Activated T-helper 2 cell treated with anti-CD3 and anti-CD28 coated beads, Interferon-gamma antibody, Interleukin-2, Interleukin-4, amounts not matched to agents 10 μg/mL and 5 μg/mL and 100 μg/mL, durations not matched to agents 14 hours and 24 hours and 36 hours (primary cell): ENCODE measurements at places on chromosomes 7 and 10. TPM values are rescaled to one million over a fixed set of nuclear protein-coding genes. Genes with fewer than 3 reads are reported as not detected.

EVX1 gene
- not detected in 2 replicates for total RNA-seq

MYL10 gene
- total RNA-seq, result not detected in 2 replicates

RSPH10B gene
- total RNA-seq, result 0.30 and 0.59 TPM in 2 replicates

CEP55 gene
- total RNA-seq, result 72.6 and 76.1 TPM in 2 replicates

CFTR gene
- total RNA-seq, result 0.02 TPM in 1 of 2 replicates, not detected in the other

CFAP58 gene
- total RNA-seq, result 0.57 and 1.1 TPM in 2 replicates

- H3K4me3 ChIP-seq, result no peak overlapping the region
- no peaks in the 10 kb centered on the region for H3K27me3 ChIP-seq
- no peak for DNase-seq
- no peak overlapping the region for H3K27ac ChIP-seq
- no peaks in the 10 kb centered on the region for H3K36me3 ChIP-seq
- no peaks in the 10 kb centered on the region for H3K4me1 ChIP-seq
These were observed 531.7 kb downstream of the ETV1 start for GRCh38 chr7:13457790-13458189.

- peaks cover 27% of the 10 kb centered on the region for H3K4me1 ChIP-seq
- H3K27me3 ChIP-seq, result peaks cover 4% of the 10 kb centered on the region
- peak overlapping the region; percentile 60 for H3K27ac ChIP-seq
- H3K4me3 ChIP-seq, result no peak overlapping the region
- DNase-seq, result no peak
These were observed 3.1 kb downstream of the ANKRD22 start for GRCh38 chr10:88848499-88848898.

GRCh38 chr10:99084161-99084560, 151.5 kb downstream of the HPSE2 start:
- no peaks in the 10 kb centered on the region for H3K4me1 ChIP-seq
- H3K27me3 ChIP-seq, result no peaks in the 10 kb centered on the region
- H3K27ac ChIP-seq, result no peak overlapping the region
- H3K36me3 ChIP-seq, result no peaks in the 10 kb centered on the region
- H3K4me3 ChIP-seq, result no peak overlapping the region

DNA sequence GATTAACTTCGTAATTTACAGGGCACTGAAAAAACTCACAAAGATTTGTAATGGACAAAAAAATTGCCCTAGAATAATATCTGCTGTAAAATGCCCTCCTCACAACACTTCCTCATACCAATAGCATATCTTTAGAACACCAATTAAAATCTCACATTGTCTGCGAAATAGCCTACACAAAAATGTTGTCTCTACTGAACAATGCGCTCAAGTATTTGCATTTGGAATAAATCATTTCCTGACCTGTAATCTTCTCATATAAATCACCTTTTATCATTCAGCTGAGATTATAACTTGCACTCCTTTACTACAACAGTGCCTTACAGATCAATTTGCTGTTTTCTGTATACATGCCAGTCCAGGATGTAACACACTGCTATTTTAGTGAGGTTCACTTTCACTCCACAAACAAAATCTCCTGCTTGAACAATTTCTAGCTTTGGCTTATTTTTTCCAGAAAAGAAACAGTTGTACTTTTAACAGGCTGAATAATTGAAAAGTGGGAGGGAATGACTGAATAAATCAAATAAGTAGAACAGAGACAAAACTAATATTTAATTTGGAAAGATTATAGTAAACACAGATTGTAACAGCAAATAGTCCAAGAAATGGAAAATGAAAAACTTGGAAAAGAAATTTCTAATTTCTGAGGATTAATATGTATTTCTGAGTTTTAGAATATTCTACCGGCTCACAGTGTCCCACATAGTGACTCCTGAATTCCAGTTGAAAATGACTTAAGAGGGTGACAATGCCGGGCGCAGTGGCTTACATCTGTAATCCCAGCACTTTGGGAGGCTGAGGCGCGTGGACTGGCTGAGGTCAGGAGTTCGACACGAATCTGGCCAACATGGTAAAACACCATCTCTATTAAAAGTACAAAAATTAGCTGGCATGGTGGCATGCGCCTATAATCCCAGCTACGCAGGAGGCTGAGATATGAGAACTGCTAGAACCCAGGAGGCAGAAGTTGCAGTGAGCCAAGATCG, 30.6 kb downstream of the JMJD1C start:
- H3K36me3 ChIP-seq, result peaks cover 4% of the 10 kb centered on the region
- DNase-seq, result no peak
- H3K27ac ChIP-seq, result no peak overlapping the region
- H3K27me3 ChIP-seq, result no peaks in the 10 kb centered on the region
- no peak overlapping the region for H3K4me3 ChIP-seq

DNA sequence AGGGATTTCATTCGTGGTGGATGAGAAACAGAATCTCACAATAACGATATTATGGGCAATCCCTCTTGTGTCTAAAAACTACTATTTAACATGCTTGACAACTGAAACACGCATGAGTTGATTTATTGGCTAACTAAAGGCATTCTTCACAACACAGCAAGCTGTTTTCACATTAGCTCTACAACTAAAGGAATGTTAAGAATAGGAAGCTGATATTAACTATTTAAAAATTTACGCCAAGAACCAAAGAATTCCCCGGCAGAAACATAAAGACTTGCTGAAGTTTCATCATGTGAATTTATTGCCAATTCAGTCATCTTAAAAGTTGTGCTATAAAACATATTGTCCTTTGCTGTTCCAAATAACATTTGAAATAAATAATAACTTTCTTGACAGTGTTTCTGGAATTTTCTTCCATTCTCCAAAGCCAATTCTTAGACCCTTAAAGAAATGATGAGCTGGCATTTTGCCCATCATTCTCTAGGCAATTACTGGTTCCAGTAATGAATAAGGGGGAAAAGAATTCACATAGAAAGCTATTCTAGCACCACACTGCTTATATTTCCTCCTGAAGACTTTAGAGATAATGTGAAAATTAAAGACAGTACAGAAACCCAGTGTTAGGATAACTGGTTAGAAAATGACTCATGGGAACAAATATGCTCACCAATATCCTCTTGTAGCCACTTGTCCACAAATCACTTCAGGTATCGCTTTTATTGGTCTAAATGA, 233.1 kb downstream of the PARD3 start:
- no peaks in the 10 kb centered on the region for H3K4me1 ChIP-seq
- DNase-seq, result no peak
- peaks cover 3% of the 10 kb centered on the region for H3K27me3 ChIP-seq
- no peak overlapping the region for H3K27ac ChIP-seq

GRCh38 chr10:18340496-18341051, 200.3 kb downstream of the CACNB2 start:
- no peak for DNase-seq
- H3K36me3 ChIP-seq, result no peaks in the 10 kb centered on the region
- no peak overlapping the region for H3K4me3 ChIP-seq
- H3K27me3 ChIP-seq, result no peaks in the 10 kb centered on the region
- no peaks in the 10 kb centered on the region for H3K4me1 ChIP-seq

DNA sequence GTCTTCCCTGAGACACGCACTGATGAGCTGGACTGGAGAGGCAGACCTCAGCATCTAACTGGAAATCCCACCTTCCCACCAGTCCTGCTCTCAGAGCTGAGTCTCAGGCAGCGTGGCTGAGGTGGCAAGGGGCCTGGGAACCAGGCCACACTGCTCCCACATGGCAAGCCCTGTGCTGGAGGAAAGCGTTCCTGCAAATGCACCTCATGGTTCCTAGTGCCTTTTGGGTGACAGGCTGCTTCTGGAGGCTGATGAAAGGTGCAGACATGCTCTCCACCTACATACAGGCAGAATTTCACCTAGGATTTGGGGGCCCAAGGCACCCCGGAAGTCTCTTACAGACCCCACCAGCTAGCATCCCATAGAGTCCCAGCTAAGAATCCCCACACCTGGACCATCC, 432.9 kb upstream of the FOXK1 start:
- no peak for DNase-seq
- no peaks in the 10 kb centered on the region for H3K36me3 ChIP-seq
- no peaks in the 10 kb centered on the region for H3K4me1 ChIP-seq

- no peak overlapping the region for H3K4me3 ChIP-seq
- peaks cover 78% of the 10 kb centered on the region for H3K36me3 ChIP-seq
- H3K27ac ChIP-seq, result peak overlapping the region; percentile 10
- no peaks in the 10 kb centered on the region for H3K27me3 ChIP-seq
These were observed 15.4 kb downstream of the YWHAG start for GRCh38 chr7:76343294-76343930.

- H3K27me3 ChIP-seq, result peaks cover 16% of the 10 kb centered on the region
- DNase-seq, result no peak
- H3K27ac ChIP-seq, result no peak overlapping the region
- H3K4me3 ChIP-seq, result no peak overlapping the region
- H3K4me1 ChIP-seq, result peaks cover 10% of the 10 kb centered on the region
These were observed 55.5 kb upstream of the CCNJ start for GRCh38 chr10:95987685-95988426.

DNA sequence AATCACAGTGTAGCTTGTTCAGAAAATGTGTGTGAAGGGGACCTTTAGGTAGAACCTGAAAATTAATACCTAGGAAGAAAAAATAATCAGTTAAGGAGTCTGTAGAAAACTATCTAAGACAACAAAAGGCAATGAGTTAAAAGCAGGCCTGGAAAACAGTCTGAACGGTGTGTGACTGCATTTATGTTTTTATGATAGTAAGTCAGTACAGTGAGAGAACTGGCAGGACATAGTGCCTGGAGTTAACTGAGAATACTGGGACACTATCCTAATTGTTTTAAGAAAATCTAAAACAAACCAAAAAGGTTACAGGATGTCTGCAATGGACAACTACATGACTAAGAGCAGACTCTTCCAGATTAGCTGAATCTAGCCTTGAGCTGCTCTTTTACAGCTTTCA, 17.9 kb downstream of the CRPPA start:
- no peak overlapping the region for H3K4me3 ChIP-seq
- DNase-seq, result no peak
- peaks cover 3% of the 10 kb centered on the region for H3K36me3 ChIP-seq
- H3K27ac ChIP-seq, result no peak overlapping the region
- no peaks in the 10 kb centered on the region for H3K27me3 ChIP-seq

- H3K27me3 ChIP-seq, result no peaks in the 10 kb centered on the region
- DNase-seq, result no peak
- H3K36me3 ChIP-seq, result no peaks in the 10 kb centered on the region
These were observed 80.4 kb downstream of the CNNM2 start for GRCh38 chr10:102998399-102998907.

- peaks cover 1% of the 10 kb centered on the region for H3K4me1 ChIP-seq
- H3K27ac ChIP-seq, result no peak overlapping the region
- no peak overlapping the region for H3K4me3 ChIP-seq
- no peaks in the 10 kb centered on the region for H3K27me3 ChIP-seq
These were observed 28.2 kb downstream of the HBP1 start for GRCh38 chr7:107196834-107197610.

- no peak for DNase-seq
- no peak overlapping the region for H3K27ac ChIP-seq
- H3K36me3 ChIP-seq, result no peaks in the 10 kb centered on the region
- peaks cover 7% of the 10 kb centered on the region for H3K4me1 ChIP-seq
- peaks cover 42% of the 10 kb centered on the region for H3K27me3 ChIP-seq
These were observed 6.5 kb downstream of the INHBA start for GRCh38 chr7:41696323-41696916.

GRCh38 chr7:2114926-2115759, 117.6 kb downstream of the MAD1L1 start:
- no peaks in the 10 kb centered on the region for H3K27me3 ChIP-seq
- H3K4me1 ChIP-seq, result peaks cover 35% of the 10 kb centered on the region
- no peak for DNase-seq
- H3K4me3 ChIP-seq, result no peak overlapping the region
- H3K27ac ChIP-seq, result no peak overlapping the region

- H3K4me1 ChIP-seq, result peaks cover 20% of the 10 kb centered on the region
- peaks cover 51% of the 10 kb centered on the region for H3K27me3 ChIP-seq
- H3K4me3 ChIP-seq, result no peak overlapping the region
- DNase-seq, result no peak
- no peak overlapping the region for H3K27ac ChIP-seq
- H3K36me3 ChIP-seq, result no peaks in the 10 kb centered on the region
These were observed 12.2 kb upstream of the BAG3 start for GRCh38 chr10:119638982-119639381.

GRCh38 chr10:11270858-11271179, 253.1 kb downstream of the CELF2 start:
- no peak overlapping the region for H3K4me3 ChIP-seq
- H3K27ac ChIP-seq, result no peak overlapping the region
- peaks cover 92% of the 10 kb centered on the region for H3K36me3 ChIP-seq
- H3K4me1 ChIP-seq, result peaks cover 63% of the 10 kb centered on the region
- DNase-seq, result no peak

GRCh38 chr10:119679480-119679829, 28.3 kb downstream of the BAG3 start:
- H3K27ac ChIP-seq, result no peak overlapping the region
- peaks cover 13% of the 10 kb centered on the region for H3K36me3 ChIP-seq
- H3K27me3 ChIP-seq, result no peaks in the 10 kb centered on the region
- peaks cover 20% of the 10 kb centered on the region for H3K4me1 ChIP-seq
- no peak for DNase-seq
- no peak overlapping the region for H3K4me3 ChIP-seq

DNA sequence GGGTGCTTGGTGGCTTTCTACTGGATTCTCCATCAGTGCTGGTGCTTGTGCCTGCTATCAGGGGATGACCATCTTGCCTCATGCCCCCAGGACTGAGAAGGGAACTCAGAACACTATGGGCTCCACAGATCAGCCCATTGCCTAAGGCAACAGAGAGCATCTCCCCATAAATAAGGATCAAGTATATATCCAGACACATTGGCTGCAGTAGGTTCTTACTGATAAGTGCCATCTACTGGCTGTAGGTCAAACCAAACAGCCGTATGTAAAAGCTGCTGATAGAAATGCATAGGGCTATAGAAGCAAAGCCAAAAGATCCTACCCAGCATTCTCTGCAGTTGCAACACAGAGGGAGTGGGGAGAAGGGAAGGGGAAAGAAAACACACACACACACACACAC, 153.7 kb downstream of the CDK14 start:
- no peaks in the 10 kb centered on the region for H3K27me3 ChIP-seq
- no peaks in the 10 kb centered on the region for H3K4me1 ChIP-seq
- H3K36me3 ChIP-seq, result no peaks in the 10 kb centered on the region
- no peak overlapping the region for H3K4me3 ChIP-seq
- no peak for DNase-seq

DNA sequence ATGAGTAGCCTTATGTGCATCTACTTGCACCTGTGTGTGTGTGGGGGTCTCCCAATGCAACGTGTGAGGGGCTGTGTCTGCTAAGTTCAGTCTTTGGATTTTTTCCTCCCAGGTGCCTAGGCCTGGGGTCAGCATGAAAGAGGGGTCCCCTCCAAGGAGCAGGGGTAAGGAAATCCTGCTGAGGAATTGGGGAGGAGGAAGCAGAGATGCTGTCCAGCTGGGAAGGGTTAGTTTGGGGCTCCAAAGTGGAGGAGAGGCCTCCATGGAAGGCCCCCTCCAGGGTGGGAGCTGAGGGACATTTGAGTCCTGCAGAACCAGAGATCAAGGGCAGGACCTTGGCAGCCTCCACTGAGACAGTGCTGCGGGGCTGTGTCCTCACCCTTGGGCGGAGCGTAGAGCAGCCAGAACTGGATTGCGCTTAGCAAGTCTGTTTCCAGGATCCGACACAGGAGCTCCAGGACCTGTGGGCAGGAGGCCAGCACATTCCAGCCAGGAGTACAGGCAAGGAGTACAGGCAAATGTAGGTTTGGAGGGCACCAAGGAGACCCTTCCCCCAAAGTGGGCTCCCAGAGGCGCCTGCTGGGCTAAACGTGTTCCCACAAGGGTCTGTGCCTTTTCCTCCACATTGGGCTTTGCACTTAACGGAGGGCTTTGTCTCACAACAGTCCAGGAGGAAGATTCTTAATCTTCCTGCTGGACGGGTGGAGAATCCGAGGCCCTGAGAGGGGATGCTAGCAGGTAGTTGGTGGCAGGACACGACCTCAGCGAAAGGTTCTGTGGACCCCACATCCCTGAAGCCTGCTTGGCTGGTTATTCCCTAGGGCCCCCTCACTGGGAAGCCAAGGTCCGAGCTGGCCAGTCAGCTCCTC, 10.1 kb downstream of the TBATA start:
- H3K27ac ChIP-seq, result no peak overlapping the region
- H3K4me3 ChIP-seq, result no peak overlapping the region
- no peaks in the 10 kb centered on the region for H3K4me1 ChIP-seq
- no peaks in the 10 kb centered on the region for H3K36me3 ChIP-seq
